HepG2 (cell line): ENCODE measurements at places on chromosomes 3 and 15. TPM values are rescaled to one million over a fixed set of nuclear protein-coding genes. Genes with fewer than 3 reads are reported as not detected.

DNA sequence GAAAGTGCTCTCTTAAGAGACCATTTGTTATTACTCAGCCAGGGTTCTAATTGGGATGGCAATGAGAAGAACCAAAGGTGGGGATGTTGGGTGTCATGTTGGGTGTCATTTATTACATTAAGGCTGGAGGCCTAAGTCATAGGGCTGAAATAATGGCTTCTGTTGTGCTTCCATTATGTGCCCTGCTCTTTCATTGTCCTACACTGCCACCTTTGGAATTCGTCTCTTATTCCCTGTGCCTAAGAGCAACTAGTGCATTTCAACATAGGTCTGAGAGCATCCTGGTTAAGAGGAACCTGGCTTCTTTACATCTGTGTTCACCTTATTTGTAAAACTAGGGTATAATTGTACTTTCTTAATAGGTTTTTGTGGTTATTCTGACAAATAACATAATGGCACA is 32.2 kb downstream of the RIOX2 start:
- H3K4me3 ChIP-seq, result no peak overlapping the region
- peaks cover 27% of the 10 kb centered on the region; the same call in 2 of the 3 replicates for H3K36me3 ChIP-seq
- no peak overlapping the region for H3K27ac ChIP-seq
- H3K4me1 ChIP-seq, result no peaks in the 10 kb centered on the region

- H3K36me3 ChIP-seq, result no peaks in the 10 kb centered on the region
- H3K4me3 ChIP-seq, result no peak overlapping the region
- H3K27ac ChIP-seq, result no peak overlapping the region
- H3K27me3 ChIP-seq, result no peaks in the 10 kb centered on the region
- no peak for DNase-seq
Measured at GRCh38 chr3:69787436-69788168, 48.3 kb downstream of the MITF start.

HPS3 gene
- 18.9 and 23.6 TPM in 2 replicates for total RNA-seq

DNA sequence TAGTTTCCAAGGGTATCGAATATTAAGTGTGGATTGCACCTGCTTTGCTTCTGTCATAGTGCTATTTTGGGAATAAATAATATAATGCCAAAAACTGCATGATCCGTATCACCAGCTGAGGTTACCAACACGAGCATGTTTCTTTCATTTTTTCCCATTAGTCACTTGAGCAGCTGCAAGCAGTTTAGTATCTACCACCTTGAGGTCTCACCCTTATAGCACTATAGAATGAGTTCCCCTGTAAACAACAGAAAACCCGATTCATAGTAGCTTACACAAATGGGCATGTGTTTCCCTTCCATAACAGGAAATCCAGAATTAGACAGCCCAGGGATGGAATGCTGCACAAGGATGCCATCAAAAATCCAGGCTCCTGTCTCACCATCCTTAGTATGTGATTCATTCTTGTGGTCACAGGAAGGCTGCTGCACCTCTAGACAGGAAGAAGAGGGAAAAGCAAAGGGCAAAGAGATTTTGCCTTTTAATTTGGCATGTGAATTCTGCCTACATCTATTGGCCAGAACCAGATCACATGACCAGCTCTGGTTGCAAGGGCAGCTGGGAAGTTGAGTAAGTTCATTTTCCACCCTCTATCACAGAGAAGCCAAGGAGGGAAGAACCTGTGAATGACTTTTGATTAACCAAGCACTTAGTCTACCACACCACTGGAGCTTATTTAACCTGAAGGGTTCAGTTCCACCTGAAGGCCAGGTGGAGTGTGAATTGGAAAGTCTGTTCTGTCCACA is 91.3 kb upstream of the SLC25A36 start:
- H3K27me3 ChIP-seq, result no peaks in the 10 kb centered on the region; the same call in 1 of the 2 replicates
- no peak overlapping the region for H3K27ac ChIP-seq
- DNase-seq, result no peak
- H3K36me3 ChIP-seq, result no peaks in the 10 kb centered on the region

GRCh38 chr3:165128544-165128943 is 50.2 kb upstream of the SI start:
- H3K36me3 ChIP-seq, result no peaks in the 10 kb centered on the region
- H3K4me1 ChIP-seq, result peaks cover 50% of the 10 kb centered on the region
- peak; percentile 70 for DNase-seq
- peak overlapping the region; percentile 46 for H3K27ac ChIP-seq
- H3K27me3 ChIP-seq, result no peaks in the 10 kb centered on the region

DNA sequence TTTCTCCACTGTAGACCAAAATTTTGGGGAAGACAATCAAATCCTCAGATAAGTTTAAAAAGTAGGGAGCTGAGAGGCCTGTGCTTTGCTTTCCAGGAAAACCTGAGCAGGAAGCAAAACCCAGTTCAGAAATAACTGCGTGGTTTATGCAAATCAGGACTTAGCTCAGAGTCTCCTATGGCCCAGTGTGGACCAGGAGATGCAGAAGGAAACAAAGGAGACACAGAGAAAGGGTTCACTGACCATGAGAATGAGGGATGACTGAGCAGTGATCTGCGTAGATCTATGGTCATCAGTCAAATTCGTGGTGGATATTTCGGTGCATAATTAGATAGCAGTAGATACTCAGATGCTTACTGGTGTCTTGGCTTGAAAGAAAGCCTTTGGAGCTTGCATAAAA is 196.6 kb downstream of the TPRG1 start:
- H3K36me3 ChIP-seq, result no peaks in the 10 kb centered on the region
- H3K27ac ChIP-seq, result no peak overlapping the region
- H3K4me1 ChIP-seq, result no peaks in the 10 kb centered on the region
- DNase-seq, result no peak

COL7A1 gene
- total RNA-seq, result 0.55 and 2.7 TPM in 2 replicates

DNA sequence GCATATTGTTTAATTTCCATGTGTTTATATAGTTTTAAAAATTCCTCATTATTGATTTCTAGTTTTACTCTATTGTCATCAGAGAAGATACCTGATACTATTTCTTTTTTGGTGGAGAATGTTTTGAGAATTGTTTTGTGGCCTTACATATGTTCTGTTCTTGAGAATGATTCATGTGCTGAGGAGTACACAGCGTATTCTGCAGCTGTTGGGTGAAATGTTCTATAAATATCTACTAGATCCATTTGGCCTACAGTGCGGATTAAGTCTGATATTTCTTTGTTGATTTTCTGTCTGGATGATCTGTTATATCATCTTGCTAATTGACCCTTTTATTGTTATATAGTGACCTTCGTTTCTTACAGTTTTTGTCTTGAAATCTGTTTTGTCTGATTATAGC is 109.7 kb downstream of the UBE2E2 start:
- no peaks in the 10 kb centered on the region for H3K4me1 ChIP-seq
- no peaks in the 10 kb centered on the region for H3K36me3 ChIP-seq
- DNase-seq, result no peak
- no peaks in the 10 kb centered on the region for H3K27me3 ChIP-seq
- no peak overlapping the region for H3K4me3 ChIP-seq
- no peak overlapping the region for H3K27ac ChIP-seq

DNA sequence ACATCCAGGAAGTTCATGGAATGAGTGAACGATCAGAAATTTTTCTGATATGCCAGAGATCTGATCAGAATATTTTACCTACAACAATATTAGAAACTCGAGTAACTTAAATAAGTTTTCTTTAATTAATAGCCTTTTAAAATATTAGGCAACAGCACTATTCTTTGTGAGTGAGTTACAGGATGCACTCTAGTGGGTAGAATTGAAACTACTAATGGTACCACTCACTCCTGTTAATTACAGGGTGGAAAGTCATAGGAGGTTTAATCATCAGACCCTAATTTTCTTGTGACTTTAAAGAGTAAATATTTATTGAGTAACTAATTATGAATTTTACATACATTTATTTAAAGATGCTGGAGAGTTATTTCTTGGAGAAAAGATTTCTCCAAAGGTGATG is 217.3 kb downstream of the CACNA2D3 start:
- H3K4me1 ChIP-seq, result no peaks in the 10 kb centered on the region
- no peaks in the 10 kb centered on the region for H3K27me3 ChIP-seq

MUSTN1 gene
- 1.3 and 1.4 TPM in 2 replicates for total RNA-seq

DNA sequence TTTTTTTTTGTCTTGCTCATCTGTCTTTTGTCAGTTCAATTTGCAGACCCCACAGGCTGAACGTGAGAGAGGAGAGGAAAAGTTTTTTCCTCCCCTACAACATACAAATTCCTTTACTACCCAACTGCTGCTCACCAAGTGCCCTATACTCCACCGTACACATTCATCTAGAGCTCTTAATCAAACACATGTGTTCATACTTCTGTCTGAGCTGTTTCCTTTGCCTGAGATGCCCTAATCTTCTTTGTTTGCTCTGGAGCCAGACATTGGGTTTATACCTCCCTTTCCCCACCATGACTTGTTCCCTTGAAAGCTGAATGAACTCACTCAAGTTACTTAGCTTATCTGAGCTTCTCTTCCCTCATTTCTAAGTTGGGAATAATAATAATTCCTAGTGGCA is 122.7 kb upstream of the RASGRP1 start:
- DNase-seq, result no peak
- no peaks in the 10 kb centered on the region for H3K36me3 ChIP-seq
- no peaks in the 10 kb centered on the region; the same call in 2 of the 3 replicates for H3K27me3 ChIP-seq

- H3K4me3 ChIP-seq, result no peak overlapping the region
- H3K4me1 ChIP-seq, result peaks cover 52% of the 10 kb centered on the region
- H3K36me3 ChIP-seq, result peaks cover 2% of the 10 kb centered on the region; the same call in 1 of the 2 replicates
- H3K27me3 ChIP-seq, result peaks cover 9% of the 10 kb centered on the region; the same call in 1 of the 3 replicates
- no peak overlapping the region for H3K27ac ChIP-seq
Measured at GRCh38 chr15:89828281-89829145, 13.9 kb upstream of the ANPEP start.

- peaks cover 39% of the 10 kb centered on the region for H3K4me1 ChIP-seq
- H3K27me3 ChIP-seq, result no peaks in the 10 kb centered on the region; the same call in 1 of the 2 replicates
- no peak overlapping the region for H3K27ac ChIP-seq
Measured at GRCh38 chr15:63210151-63211091, 21.0 kb downstream of the RAB8B start.

DNA sequence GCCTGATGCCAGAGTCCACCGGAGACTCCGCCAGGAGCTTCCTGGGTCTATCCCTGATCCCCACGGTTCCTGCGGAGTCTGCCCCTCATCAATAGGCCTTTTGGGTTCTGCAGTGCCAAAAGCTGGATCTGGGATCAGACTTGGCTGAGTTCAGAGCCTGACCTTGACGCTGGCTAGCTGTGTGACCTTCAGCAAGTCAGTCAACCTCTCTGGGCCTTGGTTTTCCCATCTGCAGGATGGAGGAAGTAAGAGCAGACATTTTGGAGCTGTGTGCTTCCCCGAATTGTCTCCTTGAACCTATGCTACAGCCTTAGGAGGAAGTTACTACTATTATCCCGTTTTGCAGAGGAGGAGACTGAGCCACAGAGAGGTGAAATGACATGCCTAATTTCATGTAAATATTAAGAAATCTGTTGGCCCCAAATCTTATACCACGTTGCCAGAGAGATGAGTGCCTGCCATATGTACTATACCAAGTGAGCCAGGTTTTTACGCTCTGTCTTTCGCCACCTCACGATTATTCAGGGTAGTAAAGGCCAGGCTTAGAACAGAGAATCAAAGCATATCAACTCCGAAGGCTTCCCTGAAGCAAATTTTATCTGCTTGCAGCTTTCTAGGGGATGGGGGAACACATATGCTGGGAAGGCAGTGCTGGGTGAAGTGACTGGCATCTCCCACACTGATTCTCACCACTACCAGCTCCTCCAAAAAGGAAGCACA is 112.5 kb downstream of the SRGAP3 start:
- H3K4me3 ChIP-seq, result no peak overlapping the region
- H3K27ac ChIP-seq, result no peak overlapping the region
- no peaks in the 10 kb centered on the region for H3K27me3 ChIP-seq
- H3K36me3 ChIP-seq, result no peaks in the 10 kb centered on the region

CHDH gene
- 40.4 and 48.9 TPM in 2 replicates for total RNA-seq

FRMD4B gene
- 3.3 and 4.4 TPM in 2 replicates for total RNA-seq

WNT7A gene
- total RNA-seq, result not detected in 2 replicates

DNA sequence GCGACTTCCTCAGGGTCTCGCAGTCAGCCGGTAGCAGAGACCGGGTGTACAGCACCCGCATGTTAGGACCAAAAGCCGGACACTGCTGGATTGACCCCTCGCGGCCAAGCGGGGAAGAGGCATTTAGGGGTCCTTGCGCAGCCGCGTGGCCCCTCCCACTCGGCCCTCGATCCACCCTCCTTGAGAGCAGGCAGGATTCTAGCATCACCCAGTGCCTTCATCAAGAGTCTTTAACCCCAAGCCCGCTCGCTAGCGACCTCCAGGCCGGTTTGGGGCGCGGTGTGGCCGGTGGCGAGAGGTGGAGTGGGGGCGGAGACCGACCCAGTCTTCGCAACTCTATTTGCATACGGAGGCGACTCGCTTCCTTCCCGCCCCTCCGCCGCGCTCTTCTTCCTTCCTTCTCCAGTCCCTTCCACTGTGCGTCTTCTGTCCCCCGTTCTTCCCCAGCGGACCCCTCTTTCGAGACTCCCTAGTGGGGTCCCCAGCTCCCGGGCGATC is at the start of gene ST6GAL1:
TSS of gene ST6GAL1 (plus strand) at position 384 of the 498 bp plus-strand sequence. CDS start 112,178 bp downstream, outside the sequence.
- H3K36me3 ChIP-seq, result no peaks in the 10 kb centered on the region
- DNase-seq, result peak; percentile 43
- H3K4me3 ChIP-seq, result peak within 1 kb of the TSS; percentile 81
- H3K27me3 ChIP-seq, result no peaks in the 10 kb centered on the region; the same call in 1 of the 2 replicates
- peaks cover 25% of the 10 kb centered on the region for H3K4me1 ChIP-seq
- H3K27ac ChIP-seq, result peak within 1 kb of the TSS; percentile 45

DNA sequence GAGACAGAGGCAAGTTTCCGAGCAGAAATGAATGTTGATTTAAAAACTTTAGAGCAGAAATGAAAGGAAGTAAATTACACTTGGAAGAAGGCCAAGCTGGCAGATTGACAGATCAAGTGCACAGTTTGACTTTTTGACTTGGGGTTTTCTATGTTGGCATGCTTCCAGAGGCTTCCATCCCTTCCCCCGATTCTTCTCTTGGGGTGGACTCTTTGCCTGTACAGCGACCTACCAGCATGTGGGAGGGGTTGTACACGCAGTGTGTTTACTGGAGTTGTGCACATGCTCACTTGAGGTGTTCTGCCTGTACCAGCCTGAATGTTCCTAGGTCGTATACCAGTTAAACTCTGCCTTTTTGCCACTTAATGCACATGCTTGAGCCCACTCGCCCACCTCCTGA is 701.5 kb upstream of the GBE1 start:
- H3K4me3 ChIP-seq, result no peak overlapping the region
- DNase-seq, result peak; percentile 4
- peaks cover 44% of the 10 kb centered on the region for H3K4me1 ChIP-seq
- H3K36me3 ChIP-seq, result no peaks in the 10 kb centered on the region
- H3K27me3 ChIP-seq, result no peaks in the 10 kb centered on the region

GRCh38 chr3:136211547-136211946 is 15.4 kb upstream of the MSL2 start:
- no peak overlapping the region for H3K4me3 ChIP-seq
- no peaks in the 10 kb centered on the region for H3K27me3 ChIP-seq
- no peak for DNase-seq
- no peak overlapping the region for H3K27ac ChIP-seq
- H3K36me3 ChIP-seq, result no peaks in the 10 kb centered on the region

GRCh38 chr3:152497457-152497856 is 228.7 kb downstream of the MBNL1 start:
- no peaks in the 10 kb centered on the region for H3K27me3 ChIP-seq
- H3K4me1 ChIP-seq, result no peaks in the 10 kb centered on the region
- no peak overlapping the region for H3K27ac ChIP-seq
- no peak overlapping the region for H3K4me3 ChIP-seq
